ENCODE measurements at places on chromosomes 1 and 21.

DNA sequence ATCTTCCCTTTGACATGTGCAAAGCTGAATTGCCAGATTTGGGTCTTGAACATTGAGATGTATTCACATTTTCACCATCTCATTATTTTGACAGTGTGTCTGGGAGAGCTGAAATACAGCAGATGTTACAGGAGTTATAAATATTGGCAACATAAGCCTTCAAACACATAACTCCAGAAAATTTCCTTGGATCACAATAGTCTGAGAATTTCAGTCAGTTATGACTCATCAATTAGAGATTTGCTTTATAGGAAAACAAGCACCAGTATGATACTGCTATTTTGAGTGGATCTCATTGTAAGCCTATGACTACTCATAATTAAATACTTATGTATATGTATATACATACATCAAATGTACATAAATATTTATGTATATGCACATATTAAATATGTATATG is 1171.8 kb downstream of the AMY1C start:
- DNase-seq = no peak

GRCh38 chr21:43793243-43793642 is 3.9 kb downstream of the RRP1 start:
- no peak for DNase-seq

DNA sequence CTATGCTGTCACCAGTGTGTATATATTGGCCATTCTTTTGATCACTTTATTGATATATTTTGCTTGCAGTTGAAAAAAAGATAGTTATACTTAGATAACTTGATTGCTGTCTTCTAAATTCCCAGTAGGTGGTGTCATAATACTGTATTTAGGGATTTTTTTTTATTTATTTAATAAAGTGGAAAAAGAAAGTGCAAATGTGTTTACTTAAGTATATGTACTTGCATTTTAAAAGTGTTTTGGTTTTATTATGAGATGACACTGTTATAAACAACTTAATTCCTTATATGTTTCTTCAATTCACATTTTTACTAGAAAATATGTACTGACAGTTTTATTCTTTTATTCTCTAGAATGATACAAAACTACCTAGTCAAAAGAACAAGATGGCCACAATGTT is 164.8 kb downstream of the USP25 start:
- no peak for DNase-seq

DNA sequence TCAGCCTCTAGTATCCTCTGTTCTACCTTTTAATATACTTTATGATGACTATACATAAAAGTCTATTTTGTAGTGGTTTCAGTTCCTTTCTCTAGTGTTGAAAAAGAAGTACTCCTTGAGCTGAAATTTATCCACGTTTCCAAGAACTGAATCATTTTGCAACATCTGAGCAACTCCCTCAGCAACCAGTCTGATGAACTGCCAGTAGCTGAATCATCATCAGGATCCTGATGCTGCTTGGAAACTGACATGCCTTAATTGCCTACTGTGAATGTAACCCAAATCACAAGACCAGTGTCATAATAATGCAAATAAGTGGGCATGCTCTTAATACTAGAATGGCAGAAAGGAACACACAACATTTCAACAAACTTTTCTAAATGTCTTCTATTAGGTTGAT is 103.3 kb downstream of the CYYR1 start:
- no peak for DNase-seq
